Aorta (tissue), 5 donors: ENCODE measurements at places on chromosomes 2 and 18. TPM values are rescaled to one million over a fixed set of nuclear protein-coding genes. Genes with fewer than 3 reads are reported as not detected.

GRCh38 chr2:114614592-114614991 lies 172.2 kb downstream of the DPP10 start:
- no peak overlapping the region for H3K4me3 ChIP-seq
- H3K36me3 ChIP-seq = no peaks in the 10 kb centered on the region
- no peak for DNase-seq
- no peaks in the 10 kb centered on the region for H3K4me1 ChIP-seq
- H3K27me3 ChIP-seq = no peaks in the 10 kb centered on the region
- no peak overlapping the region for H3K27ac ChIP-seq

DNA sequence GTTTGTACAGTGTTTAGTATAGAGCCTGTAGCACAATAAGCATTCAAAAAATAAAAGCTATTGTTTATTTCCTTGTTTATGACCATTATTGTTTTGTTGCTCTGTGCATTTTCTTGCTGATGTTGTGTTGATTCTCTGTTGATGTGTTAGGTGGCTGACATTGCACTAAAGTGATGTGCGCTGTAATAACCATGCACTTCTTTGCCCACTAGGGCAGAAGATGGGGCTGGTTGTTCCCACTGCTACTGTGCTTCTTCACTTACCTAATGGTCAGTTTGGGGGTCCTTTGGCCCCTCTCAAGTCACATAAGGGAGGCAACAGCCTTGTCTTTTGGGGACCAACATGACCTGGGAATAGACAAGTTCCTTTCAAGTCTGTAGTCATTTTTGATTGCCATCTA lies 6.0 kb downstream of the SCG2 start:
- DNase-seq = no peak
- no peaks in the 10 kb centered on the region for H3K27me3 ChIP-seq

GRCh38 chr2:108958002-108958401 lies 31.0 kb downstream of the EDAR start:
- no peak for DNase-seq
- no peaks in the 10 kb centered on the region for H3K36me3 ChIP-seq
- no peak overlapping the region for H3K27ac ChIP-seq

Gene CNDP1
- total RNA-seq = 0.49 TPM

Gene BIRC6
- total RNA-seq = 102 TPM

GRCh38 chr18:44683556-44683955 lies 2.9 kb downstream of the SETBP1 start:
- H3K36me3 ChIP-seq = no peaks in the 10 kb centered on the region
- no peak for DNase-seq
- H3K4me1 ChIP-seq = no peaks in the 10 kb centered on the region
- no peaks in the 10 kb centered on the region for H3K27me3 ChIP-seq

DNA sequence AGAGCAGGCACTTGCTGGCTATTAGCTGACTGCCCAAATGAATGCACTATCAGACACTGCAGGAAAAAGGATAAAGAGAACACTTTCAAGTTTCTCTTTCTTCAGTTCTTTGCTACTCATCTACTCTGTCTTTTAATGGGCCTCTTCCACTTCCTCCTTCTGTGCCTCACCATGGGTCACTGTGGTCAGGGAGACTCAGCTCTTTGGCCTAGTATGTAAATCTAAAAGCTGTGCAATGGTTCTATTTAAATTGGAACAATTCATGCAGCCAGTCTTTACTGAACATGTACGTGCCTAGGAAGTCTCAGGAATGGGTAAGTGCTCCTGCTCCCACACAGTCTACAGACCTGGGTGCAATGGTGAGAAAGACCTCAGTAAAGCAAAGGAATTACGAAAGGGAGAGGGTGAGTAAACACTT lies 79.1 kb upstream of the DNMT3A start:
- H3K4me1 ChIP-seq = no peaks in the 10 kb centered on the region
- no peaks in the 10 kb centered on the region for H3K36me3 ChIP-seq
- no peaks in the 10 kb centered on the region for H3K27me3 ChIP-seq
- no peak for DNase-seq
- no peak overlapping the region for H3K4me3 ChIP-seq

DNA sequence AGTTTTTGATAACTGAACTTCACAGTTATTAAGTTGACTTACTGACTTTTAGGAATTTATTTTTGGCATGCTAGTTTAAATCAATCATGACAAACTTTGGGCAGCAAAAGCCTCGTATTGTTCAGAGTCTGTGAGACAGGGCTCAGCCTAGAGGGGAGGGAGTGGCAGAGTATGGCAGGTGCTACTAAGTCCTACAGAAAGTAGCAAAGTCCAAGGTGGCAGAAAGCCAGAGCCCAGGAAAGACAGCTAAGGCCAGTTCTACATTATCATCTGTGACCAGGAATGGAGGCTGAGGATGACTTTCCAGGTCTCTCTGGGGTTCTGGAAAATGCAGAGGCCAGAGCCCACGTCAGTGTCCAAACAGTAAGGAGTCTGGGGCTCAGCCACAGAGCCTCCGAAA lies 34.2 kb downstream of the CHST10 start:
- no peaks in the 10 kb centered on the region for H3K36me3 ChIP-seq
- H3K4me1 ChIP-seq = no peaks in the 10 kb centered on the region
- no peak overlapping the region for H3K4me3 ChIP-seq
- H3K27ac ChIP-seq = no peak overlapping the region
- no peaks in the 10 kb centered on the region for H3K27me3 ChIP-seq

Gene GCC2
- 64.6 TPM for total RNA-seq

- H3K27ac ChIP-seq = no peak overlapping the region
- peaks cover 1% of the 10 kb centered on the region for H3K4me1 ChIP-seq
- no peaks in the 10 kb centered on the region for H3K36me3 ChIP-seq
- H3K27me3 ChIP-seq = no peaks in the 10 kb centered on the region
- DNase-seq = no peak
Measured at GRCh38 chr2:45844796-45845457, 193.5 kb downstream of the PRKCE start.

DNA sequence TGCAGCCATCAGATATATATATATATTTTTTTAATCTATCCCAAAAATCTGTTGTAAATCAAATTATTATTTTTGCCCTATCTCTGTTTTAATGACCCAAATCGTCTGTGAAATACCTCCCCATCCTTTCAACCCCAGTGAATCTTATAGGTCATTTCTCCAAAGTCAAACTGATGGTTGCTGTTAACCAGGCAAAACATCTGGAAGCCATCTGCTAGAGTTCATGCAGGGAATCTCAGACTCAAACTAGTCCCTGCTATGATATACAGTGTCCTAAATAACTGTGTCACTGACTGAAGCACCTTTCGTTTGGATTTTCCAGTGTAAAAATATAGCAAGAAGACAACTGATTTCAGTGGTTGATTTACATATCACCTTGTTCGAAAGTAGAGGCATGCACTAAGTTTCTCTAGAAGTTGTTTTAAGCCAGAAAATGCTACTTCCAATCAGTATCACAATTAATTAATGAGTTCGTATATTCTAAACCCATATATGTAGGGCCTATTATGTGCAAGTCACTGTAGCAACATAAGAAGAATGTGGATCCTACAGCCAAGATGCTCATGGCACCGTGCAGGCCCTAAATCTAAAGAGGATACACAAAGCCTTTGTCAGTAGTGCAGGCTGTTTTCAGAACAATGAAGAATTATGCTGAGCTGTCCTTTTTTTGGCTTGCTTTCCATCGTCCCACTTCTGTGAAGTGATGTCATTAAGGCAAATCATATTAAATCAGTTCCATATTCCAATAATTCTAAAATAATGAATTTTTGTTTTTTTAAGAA lies 566.0 kb downstream of the STK39 start:
- no peaks in the 10 kb centered on the region for H3K27me3 ChIP-seq
- no peak overlapping the region for H3K4me3 ChIP-seq
- DNase-seq = no peak
- H3K4me1 ChIP-seq = no peaks in the 10 kb centered on the region
- H3K36me3 ChIP-seq = no peaks in the 10 kb centered on the region

GRCh38 chr2:118565301-118565700 lies 282.1 kb downstream of the EN1 start:
- H3K4me1 ChIP-seq = no peaks in the 10 kb centered on the region
- DNase-seq = no peak
- no peak overlapping the region for H3K4me3 ChIP-seq

Gene ALK
- 0.30 TPM for total RNA-seq

- H3K27me3 ChIP-seq = no peaks in the 10 kb centered on the region
- H3K36me3 ChIP-seq = no peaks in the 10 kb centered on the region
- no peak overlapping the region for H3K27ac ChIP-seq
- peaks cover 2% of the 10 kb centered on the region for H3K4me1 ChIP-seq
- H3K4me3 ChIP-seq = no peak overlapping the region
Measured at GRCh38 chr18:10444314-10445006, 10.0 kb upstream of the APCDD1 start.

Gene UBE2F
- 44.7 TPM for total RNA-seq

GRCh38 chr2:239585422-239585821 lies 184.6 kb upstream of the HDAC4 start:
- H3K4me1 ChIP-seq = no peaks in the 10 kb centered on the region
- no peak overlapping the region for H3K27ac ChIP-seq
- no peak overlapping the region for H3K4me3 ChIP-seq
- DNase-seq = peak; percentile 32

GRCh38 chr18:22914633-22915032 lies 18.5 kb upstream of the RBBP8 start:
- H3K4me3 ChIP-seq = no peak overlapping the region
- H3K27me3 ChIP-seq = no peaks in the 10 kb centered on the region
- H3K36me3 ChIP-seq = no peaks in the 10 kb centered on the region

GRCh38 chr2:70870790-70871189 lies 35.2 kb upstream of the CD207 start:
- H3K4me3 ChIP-seq = no peak overlapping the region
- no peak overlapping the region for H3K27ac ChIP-seq
- DNase-seq = no peak

- H3K36me3 ChIP-seq = no peaks in the 10 kb centered on the region
- no peak for DNase-seq
- no peak overlapping the region for H3K4me3 ChIP-seq
Measured at GRCh38 chr2:230940471-230940815, 15.4 kb upstream of the GPR55 start.

DNA sequence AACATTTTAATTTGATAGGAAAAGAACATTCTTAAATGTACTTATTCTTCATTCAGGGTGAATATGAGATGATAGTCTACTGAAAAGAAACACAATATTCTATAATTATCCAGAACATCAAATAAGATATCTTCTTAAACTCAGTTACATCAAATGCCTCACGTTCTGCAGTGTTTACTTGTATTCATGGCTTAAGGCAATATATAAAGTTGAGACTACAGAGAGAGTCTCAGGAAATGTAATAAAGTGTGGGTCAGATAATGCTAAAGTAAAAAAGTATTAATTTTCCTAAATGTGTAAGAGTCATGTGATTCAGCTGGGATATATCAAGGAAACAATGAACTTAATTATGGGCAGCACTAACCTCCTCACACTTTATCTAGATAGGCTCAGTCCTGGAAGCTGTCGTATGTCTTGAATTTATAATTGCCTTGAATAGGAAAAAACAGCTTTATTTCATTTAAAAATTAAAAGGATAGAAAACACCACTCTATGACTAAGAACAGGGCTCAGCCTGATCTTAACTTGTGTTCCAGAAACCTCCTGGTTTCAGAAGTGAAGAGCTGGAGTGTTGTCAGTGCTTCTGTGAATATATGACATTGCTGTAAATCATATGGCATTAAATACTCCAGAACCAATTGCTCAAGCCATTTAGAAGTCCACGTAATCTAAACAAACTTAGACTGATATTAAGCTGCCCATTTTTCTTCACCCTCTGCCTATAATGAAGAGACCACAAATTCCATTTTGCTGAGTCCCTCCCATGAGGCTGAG lies 240.2 kb downstream of the FSIP2 start:
- DNase-seq = no peak
- no peak overlapping the region for H3K4me3 ChIP-seq
- H3K4me1 ChIP-seq = no peaks in the 10 kb centered on the region
- H3K27me3 ChIP-seq = no peaks in the 10 kb centered on the region
- H3K27ac ChIP-seq = no peak overlapping the region

- H3K27ac ChIP-seq = no peak overlapping the region
- peak overlapping the region; percentile 71 for H3K4me3 ChIP-seq
- H3K27me3 ChIP-seq = no peaks in the 10 kb centered on the region
- H3K36me3 ChIP-seq = no peaks in the 10 kb centered on the region
Measured at GRCh38 chr2:135984199-135985017, 1.0 kb downstream of the DARS1 start.

GRCh38 chr18:62732617-62733016 lies 17.3 kb downstream of the PHLPP1 start:
- H3K27me3 ChIP-seq = no peaks in the 10 kb centered on the region
- no peak for DNase-seq
- H3K4me3 ChIP-seq = no peak overlapping the region
- no peaks in the 10 kb centered on the region for H3K4me1 ChIP-seq
- H3K27ac ChIP-seq = no peak overlapping the region

- H3K27ac ChIP-seq = no peak overlapping the region
- no peaks in the 10 kb centered on the region for H3K4me1 ChIP-seq
- no peaks in the 10 kb centered on the region for H3K27me3 ChIP-seq
- H3K36me3 ChIP-seq = no peaks in the 10 kb centered on the region
- DNase-seq = no peak
Measured at GRCh38 chr2:210593166-210593565, 36.8 kb downstream of the CPS1 start.

Gene CCBE1
- total RNA-seq = 0.36 TPM

- H3K4me1 ChIP-seq = no peaks in the 10 kb centered on the region
- H3K36me3 ChIP-seq = no peaks in the 10 kb centered on the region
- no peak for DNase-seq
- no peak overlapping the region for H3K4me3 ChIP-seq
Measured at GRCh38 chr2:111946294-111947114, 48.1 kb downstream of the MERTK start.

- no peak for DNase-seq
- H3K27ac ChIP-seq = no peak overlapping the region
- H3K36me3 ChIP-seq = peaks cover 1% of the 10 kb centered on the region
- peaks cover 22% of the 10 kb centered on the region for H3K4me1 ChIP-seq
- no peaks in the 10 kb centered on the region for H3K27me3 ChIP-seq
- no peak overlapping the region for H3K4me3 ChIP-seq
Measured at GRCh38 chr2:207150284-207150683, 15.5 kb downstream of the KLF7 start.

DNA sequence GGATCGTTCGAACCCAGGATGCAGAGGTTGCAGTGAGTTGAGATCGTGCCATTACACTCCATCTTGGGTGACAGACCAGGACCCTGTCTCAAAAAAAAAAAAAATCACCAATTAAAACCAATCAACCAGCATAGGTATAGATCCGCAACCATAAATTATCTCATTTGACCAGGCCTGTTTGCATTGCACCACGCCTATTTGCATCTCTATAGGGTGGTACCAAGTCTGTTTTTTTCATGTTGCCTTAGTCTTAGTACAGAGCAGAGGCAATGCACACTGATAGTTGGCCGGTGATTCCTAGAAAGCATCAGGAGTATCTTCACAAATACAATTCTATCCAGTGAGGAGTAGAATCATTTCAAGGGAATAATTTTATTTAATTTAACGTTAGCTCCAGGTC lies 9.3 kb upstream of the NPC1 start:
- H3K27me3 ChIP-seq = no peaks in the 10 kb centered on the region
- no peaks in the 10 kb centered on the region for H3K36me3 ChIP-seq
- H3K27ac ChIP-seq = no peak overlapping the region
- no peaks in the 10 kb centered on the region for H3K4me1 ChIP-seq

GRCh38 chr2:205762881-205763280 lies 80.6 kb downstream of the NRP2 start:
- DNase-seq = no peak
- peaks cover 6% of the 10 kb centered on the region for H3K4me1 ChIP-seq
- H3K27ac ChIP-seq = peak overlapping the region; percentile 29
- no peak overlapping the region for H3K4me3 ChIP-seq
- H3K27me3 ChIP-seq = no peaks in the 10 kb centered on the region
- no peaks in the 10 kb centered on the region for H3K36me3 ChIP-seq
